ENCODE measurements at places on chromosomes 12 and 14.

- DNase-seq = no peak
Observed at GRCh38 chr12:15515010-15515409, 192.7 kb downstream of the PTPRO start.

GRCh38 chr14:94975366-94975765, 182.0 kb downstream of the DICER1 start:
- no peak for DNase-seq

DNA sequence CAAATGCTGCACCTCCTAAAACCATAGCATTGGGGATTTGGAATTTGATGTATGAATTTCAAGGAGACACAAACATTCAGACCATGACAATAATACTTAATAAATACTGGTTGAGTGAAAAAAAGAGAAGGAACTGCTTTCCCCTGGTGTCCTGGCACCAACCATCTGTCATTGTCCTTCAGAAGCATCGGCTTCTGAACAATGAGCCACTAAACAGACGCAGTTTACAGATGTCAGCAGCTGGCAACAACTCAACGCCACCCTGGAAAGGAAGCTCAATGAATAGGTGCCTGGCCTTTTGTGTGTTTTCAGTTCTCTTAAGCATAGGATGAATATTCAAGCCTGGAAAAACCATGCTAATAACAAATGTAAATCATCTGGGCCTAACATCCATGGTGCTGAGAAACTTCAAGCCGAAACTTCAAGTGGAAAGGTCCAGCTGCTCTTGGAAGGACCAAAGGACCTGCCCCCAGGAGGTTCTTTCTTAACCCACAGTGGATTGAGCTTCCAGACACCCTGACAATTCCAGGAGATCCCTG, 101.3 kb downstream of the WIF1 start:
- no peak for DNase-seq

DNA sequence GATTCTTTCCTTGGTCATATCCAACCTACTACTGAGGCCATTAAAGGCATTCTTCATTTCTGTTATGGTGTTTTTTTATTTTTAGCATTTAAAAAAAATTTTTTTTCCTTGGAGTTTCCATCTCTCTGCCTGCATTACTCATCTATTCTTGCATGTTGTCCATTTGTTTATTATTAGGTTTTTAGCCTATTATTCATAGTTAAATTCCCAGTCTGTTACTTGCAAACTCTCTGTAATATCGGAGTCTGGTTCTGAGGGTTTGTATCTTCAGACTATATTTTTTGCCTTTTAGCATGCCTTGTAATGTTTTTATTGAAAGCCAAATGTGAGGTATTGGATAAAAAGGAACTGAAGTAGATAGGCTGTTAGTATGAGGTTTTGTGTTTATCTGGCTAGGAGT, 284.3 kb downstream of the FUT8 start:
- no peak for DNase-seq

GRCh38 chr14:31283578-31284252, 76.1 kb upstream of the HECTD1 start:
- no peak for DNase-seq

DNA sequence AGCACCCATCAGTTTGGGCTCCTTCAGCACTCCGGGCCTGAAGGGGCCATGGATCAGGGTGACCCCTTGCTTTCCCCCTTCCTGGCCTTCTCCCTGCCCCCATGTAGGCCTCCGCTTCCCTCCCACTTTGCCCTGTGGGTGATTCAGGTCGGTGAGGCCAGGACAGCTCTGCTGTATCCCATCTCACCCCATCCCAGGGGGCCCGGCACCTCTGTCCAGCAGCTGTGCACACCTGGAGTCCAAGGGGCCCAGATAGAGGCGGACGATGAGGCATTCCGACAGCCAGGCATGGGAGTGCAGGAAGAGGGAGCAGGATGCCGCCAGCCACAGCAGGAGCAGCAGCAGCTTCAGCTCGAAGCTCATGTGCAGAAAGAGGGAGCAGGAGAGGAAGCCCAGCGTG, 11.4 kb downstream of the LTB4R start:
- no peak for DNase-seq

GRCh38 chr12:16421806-16422205, 74.4 kb downstream of the MGST1 start:
- no peak for DNase-seq

DNA sequence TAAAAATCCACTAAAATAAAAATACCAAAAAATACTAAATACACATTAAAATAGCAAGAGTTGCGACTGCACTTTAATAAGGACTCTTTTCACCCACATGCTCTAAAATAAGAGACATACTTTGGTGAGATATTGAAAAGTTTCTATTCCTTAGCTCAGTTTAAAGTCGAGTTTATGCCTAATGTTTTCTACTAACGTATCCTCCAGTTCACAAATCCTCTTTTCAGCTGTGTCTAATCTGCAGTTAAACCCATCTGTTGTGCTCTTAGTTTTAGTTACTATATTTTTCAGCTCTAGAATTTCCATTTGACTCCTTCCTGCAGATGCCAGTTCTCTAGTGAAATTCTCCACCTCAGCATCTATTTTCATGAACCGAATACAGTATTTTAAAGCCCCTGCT, 63.8 kb downstream of the CDK17 start:
- DNase-seq = no peak

- no peak for DNase-seq
Observed at GRCh38 chr14:38848243-38848935, 254.6 kb downstream of the SEC23A start.

GRCh38 chr12:130879781-130880389, 8.0 kb downstream of the RAN start:
- no peak for DNase-seq

GRCh38 chr12:23115984-23116383, 491.0 kb downstream of the ETNK1 start:
- no peak for DNase-seq

DNA sequence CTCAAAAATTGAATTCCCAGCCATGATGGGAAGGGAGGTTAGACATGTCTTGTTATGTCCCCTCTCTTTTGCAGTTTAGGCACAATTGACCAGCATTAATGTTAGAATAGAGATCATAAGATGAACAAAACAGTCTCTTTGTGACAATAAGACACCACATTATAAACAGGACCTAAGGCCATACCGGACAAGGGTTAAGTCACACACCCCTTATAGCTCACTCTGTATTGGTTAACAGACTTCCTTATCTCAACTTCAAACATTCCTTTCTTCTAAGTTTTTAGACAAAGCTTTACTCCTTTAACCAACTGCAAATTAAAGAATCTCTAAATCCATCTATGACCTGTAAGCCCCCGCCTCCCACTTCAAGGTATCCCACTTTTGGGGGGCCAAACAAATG, 81.1 kb upstream of the CPM start:
- no peak for DNase-seq

GRCh38 chr12:126667339-126667738, 1599.6 kb upstream of the TMEM132C start:
- no peak for DNase-seq

DNA sequence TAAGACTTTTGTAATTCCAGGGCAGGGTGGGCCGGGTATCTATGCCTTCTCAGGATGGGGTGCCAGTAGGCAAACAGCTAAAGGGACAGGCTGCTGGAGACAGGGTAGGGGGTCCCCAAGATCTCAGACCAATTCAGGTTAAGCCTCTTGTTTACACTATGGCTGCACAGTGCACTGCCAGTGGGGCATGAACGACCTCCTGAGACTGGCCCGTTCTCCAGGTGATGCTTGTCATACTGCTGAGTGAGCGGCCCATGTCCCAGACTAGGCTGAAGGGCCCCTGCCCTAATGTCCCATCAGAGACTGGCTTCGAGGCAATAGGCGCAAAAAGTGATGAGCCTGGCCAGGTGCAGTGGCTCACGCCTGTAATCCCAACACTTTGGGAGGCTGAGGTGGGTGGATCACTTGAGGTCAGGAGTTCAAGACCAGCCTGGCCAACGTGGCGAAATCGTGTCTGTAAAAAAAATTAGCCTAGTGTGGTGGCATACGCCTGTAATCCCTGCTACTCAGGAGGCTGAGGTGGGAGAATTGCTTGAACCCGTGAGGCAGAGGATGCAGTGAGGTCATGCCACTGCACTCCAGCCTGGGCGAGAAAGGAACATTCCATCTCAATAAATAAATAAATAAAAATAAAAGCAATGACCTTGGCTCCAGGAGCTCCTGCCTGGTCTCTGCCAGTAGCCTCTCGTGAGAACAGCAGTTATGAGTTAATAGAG, 12.6 kb downstream of the SLC25A29 start:
- no peak for DNase-seq

DNA sequence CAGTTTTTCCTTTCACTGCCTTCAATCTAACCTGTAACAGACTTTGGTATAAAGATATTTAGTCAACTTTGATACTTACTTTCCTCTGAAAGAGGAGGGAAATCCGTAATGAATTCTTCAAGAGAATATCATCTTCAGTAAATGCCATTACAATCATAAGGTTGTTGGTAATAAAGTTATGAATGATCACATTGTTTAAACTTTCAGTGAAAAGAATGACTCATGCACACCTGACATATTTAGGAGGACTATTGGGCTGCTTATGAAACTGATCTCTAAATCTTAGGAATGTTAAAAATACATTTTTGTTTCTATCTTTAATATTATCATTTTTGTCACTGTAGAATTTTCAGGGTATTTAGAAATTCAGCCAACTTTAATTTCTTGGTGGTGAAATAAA, 474.7 kb downstream of the SLC16A7 start:
- no peak for DNase-seq

- DNase-seq = no peak
Observed at GRCh38 chr12:82740129-82741000, 53.7 kb downstream of the TMTC2 start.

DNA sequence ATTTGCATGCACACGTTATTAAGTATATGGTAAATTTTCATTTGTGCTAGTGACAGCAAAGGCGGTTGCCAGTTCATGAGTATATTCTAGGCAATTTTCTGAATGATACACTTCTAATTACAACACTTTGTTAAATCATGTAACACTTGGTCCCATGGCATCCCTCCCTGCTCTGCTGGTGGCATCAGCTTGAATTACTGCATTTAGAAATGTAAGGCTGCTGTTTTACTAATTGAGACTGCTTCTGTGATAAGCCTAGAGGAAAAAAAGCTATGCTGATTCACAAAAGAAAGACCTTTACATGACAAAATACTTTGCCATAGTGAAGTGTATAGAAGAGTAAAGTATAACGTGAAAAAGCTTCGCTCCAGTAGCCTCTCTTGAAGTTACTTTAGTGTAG, 636.1 kb downstream of the KCNH5 start:
- no peak for DNase-seq

DNA sequence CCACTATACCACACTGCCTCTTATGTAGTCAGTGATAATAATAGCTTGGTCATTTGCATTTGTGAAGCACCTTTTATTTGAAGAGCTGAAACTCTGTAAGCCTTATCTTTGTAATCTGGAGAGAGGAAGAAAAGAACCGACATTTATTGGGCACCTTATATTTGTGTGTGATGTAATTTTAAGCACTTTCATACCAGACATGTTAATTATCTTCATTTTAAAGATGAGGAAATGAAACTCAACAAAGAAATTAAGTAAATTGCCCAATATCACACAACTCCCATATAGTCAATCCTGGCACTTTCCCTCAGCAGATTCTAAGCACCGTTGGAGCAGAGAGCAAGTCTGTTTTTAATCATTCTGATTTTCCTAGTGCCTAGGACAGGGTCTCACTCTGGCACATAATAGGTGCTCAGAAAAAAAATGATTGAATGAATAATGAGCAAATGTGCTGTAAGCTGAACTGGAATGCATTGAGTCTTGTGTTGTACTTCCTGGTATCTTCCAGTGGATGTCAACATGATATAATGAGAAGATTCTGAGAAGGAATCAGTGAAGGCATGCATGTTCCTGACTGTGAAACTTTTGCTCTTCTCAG, 418.9 kb downstream of the ZFP36L1 start:
- DNase-seq = no peak

DNA sequence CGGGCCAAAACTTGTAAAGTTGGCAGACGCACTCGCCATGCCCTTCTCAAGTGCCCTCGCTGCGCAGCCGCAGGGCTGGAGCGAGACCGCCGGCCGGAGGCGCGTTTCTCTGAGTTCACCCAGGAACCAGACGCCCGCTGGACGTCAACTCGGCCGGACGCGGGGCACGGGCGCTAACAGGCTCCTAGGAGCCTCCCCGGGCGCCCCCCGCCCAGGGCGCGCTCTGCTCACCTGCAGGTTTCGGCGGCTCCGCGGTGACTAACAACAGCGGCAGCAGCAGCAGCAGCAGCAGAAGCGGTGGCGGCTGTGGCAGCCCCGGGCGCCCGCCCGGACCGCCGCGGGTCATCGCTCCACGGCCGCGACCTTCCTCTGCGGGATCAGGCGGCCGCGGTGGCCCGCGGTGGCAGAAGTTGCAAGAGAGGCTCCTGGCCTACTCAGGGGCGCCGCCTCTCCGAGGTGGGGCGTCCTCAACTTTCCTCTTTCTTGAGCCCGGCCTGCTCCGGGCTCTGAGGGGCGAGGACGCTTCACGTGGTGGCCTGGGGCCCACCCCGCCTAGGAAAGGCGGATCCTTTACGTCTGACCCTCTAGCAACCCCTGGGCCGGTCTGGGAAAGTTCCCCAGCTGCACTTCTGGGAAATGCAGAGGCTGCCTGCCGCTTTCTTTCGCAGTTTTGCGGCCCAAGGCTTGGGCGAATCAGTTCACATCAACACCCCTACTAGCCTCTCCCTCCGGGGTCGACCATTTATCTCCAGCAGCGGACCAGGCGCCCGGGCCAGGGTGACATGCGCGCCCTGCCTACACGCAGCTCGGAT, at the start of gene PLBD1:
PLBD1 (minus strand) TSS at position 533 of the 812 bp plus-strand sequence; CDS start at position 346, 187 bp downstream.
- peak; percentile 41 for DNase-seq

- no peak for DNase-seq
Observed at GRCh38 chr14:85731186-85731585, 201.2 kb downstream of the FLRT2 start.

DNA sequence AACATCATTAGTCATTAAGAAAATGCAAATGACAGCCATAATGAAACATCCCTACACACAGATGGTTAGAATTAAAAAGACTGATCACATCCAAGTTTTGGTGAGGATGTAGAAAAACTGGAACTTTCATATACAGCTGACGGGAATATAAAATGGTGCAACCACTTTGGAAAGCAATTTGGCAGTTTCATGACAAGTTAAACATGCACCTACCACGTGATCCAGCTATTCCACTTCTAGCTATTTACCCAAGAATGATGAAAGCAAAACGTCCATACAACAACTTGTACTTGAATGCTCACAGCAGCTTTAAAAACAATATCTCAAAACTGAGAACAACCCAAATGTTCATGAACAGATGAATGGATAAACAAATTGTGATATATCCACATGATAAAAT, 77.9 kb upstream of the AVPR1A start:
- DNase-seq = no peak

DNA sequence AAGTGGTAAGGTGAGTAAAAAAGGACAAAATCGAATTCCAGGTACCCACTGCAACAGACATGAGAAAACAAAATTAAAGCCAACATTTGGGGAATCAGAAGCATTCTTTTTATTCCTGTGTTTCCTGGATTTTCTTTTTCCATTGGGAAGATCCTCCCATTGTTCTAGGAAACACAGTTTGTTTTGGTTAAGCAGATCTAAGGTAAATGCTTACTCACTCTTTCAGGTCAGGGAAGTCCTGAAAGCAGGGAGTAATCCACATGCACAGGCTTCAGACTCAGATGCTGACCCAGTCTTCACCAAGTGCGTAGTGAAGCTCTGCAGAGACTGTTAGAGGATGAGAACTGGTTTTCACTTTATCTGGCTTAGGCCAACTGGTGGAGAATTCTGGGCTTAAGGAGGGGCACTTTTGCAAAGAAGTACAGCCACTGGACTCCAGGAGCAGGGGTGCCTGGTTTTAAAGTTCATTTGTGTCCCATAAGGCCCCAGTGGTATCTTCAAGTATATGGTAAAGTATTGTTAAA, 57.7 kb downstream of the RPAP3 start:
- DNase-seq = no peak

- DNase-seq = no peak
Observed at GRCh38 chr12:4289231-4289878, 15.8 kb downstream of the CCND2 start.

GRCh38 chr14:82190742-82191141, 657.1 kb upstream of the SEL1L start:
- no peak for DNase-seq

All from CD4-positive, alpha-beta T cell treated with Interleukin-15 for 1 hour (primary cell).